ENCODE measurements at places on chromosomes 4 and X. TPM values are rescaled to one million over a fixed set of nuclear protein-coding genes. Genes with fewer than 3 reads are reported as not detected.

GRCh38 chr4:152880263-152880662 is 55.9 kb upstream of the FHDC1 start:
- DNase-seq = no peak

DNA sequence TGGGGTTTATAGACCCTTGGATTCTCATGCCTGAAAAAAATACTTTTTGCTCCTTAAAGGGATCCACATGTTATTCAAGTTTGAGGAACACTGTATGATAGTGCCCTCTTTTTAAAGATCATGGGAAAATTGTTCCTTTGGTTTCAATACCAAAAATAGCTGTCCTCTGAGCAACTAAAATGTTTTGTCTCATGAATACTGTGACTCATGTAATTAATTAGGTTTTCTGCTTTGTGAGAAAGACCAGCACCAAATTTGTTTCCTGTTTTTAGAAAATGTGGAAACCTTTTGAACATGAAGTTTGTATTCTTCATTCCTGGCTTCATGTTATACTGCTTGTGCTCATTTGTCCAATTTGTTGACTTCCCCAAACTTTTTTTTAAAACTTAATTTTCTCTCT is 127.6 kb upstream of the SH3RF1 start:
- no peak for DNase-seq

- peak; percentile 29 for DNase-seq
Measured at GRCh38 chrX:44343412-44344141, at the start of gene EFHC2. TSS of gene EFHC2 (minus strand) at chrX:44343672. CDS start at chrX:44343588, 84 bp downstream.

GRCh38 chrX:28979877-28980276 is 392.6 kb downstream of the IL1RAPL1 start:
- no peak for DNase-seq

DNA sequence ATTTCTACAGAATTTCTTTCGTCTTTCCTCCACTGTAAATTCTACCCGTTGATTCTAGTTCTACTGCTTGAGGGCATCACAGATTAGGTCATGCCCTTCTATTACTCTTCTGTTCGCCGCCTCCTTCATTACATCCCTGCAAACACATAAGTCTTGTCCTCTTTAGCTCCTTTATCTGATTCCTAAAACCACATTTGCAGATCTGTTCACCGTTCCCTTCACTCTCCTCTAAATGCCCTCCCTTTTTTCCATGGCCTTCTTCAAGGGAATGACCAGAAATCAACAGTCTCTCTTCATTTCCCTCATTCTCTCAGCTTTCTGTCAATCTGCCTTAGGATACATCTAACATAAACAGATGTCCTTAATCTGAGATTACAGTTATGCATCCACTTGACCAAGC is 43.1 kb downstream of the BTC start:
- DNase-seq = no peak

- DNase-seq = no peak
Measured at GRCh38 chrX:40166582-40166981, 68.8 kb upstream of the BCOR start.

GRCh38 chr4:7499661-7500060 is 64.9 kb upstream of the PSAPL1 start:
- DNase-seq = no peak

- DNase-seq = peak; percentile 15
Measured at GRCh38 chrX:103215425-103215991, 600 bp downstream of the BEX4 start.

DNA sequence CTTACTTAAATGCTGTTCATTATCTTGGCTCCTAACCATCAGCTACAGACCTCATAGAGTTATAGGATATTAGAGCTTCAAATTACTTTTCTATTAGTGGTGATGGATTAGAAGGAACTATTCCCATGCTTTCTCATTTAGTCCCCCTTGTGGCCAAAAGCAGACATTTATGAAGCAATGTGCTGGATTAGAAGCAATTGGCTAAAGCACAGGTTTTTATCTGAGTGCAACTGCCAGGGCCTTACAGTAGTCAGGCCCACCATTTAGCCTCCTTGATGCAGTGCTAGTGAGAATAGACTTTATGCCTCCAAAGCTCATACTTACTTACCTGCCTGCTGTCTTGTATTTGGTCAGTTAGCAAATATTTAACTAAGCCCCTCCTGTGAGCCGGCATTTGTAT is 93.0 kb downstream of the TSPAN7 start:
- no peak for DNase-seq

DNA sequence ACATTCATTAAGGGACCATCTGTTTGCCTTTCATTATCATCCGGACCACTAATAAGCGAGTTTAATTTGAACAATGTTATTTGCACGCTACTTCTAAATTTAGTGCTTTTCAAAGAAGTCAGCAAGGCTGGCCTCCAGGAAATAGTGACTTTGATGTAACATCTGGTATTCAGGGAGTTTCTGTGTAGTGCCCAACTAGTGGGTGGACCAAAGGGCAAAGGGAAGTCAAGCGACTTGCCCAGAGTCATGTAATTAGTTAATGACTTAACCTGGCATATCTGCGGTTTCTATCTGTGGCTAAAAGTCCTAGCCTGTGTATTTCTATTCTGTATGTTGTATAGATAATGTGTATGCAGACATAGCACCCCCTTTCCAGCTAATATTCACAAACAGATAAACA is 56.3 kb upstream of the LCORL start:
- DNase-seq = no peak

DNA sequence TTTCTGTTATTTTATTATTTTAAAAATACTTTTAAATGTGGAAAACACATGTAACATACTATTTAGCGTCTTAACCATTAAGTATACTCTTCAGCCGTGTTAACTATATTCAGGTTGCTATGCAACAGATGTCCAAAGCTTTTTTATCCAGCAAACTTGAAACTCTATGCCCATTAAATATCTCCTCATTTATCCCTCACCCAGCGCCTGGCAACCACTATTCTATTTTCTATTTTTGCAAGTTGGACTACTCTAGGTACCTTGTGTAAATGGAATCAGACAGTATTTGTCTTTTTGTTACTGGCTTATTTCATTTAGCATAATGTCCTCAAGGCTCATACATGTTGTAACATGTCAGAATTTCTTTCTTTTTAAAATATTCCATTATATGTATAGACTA is 174.6 kb downstream of the PCDH10 start:
- no peak for DNase-seq

DNA sequence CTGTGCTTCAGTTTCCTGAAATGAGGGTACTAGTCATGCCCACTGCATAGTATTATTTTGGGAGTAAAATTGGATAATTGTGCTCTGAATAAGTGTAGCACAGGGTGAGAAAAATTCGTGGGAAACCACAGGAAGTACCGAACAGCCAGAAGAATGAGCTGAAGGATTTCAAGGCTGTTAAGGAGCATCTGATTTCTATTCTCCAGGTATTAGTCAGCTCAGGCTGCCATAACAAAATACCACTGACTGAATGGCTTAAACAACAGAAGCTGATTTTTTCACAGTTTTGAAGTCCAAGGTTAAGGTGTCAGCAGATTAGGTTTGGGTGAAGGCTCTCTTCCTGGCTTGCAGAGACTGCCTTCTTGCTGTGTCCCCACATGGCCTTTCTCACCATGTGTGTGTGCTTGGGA is 41.9 kb downstream of the WWC2 start:
- no peak for DNase-seq

DNA sequence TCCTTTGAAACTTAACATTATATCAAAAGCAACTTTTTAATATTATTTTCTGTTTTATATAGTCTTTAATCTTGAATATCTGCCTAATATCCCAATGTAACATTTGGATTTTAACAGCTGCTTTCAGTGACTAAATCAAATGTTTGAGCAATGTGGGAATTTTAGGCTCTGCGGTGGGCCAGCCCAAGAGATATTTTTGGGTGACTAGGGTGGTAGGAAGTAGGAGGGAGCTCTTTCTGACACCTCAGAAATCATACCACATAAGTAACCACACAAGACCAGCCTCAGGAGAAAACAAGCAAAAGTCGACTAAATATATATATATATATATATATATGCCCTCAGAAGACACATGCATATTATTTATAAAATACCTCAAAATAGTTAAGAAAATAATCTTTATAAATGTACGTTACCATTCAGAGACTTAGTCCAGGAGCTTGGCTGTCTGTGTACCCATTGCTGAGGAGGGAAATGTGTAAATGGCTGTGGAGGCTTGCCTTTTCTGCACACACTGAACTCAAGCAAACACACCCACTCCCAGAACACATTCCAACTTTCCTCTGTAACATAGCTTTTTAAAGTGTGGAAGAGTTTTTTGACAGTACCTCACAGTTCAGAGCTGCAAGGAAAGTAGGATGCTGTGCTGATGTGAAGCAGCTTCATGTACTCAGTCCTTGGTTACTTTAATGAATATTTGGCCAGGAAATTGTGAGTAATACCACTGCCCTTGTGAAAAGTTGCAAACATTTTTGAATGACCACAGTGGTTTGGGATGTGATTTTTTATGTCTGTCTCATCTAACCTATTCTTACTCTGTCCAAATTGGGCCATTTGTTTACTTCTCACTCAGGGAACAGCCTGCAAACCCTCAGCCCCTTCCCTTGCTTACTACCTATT is at the start of gene RTL3:
Gene RTL3 (minus strand): TSS at position 484 of the 900 bp plus-strand sequence. CDS start 908 bp downstream, outside the sequence.
- no peak for DNase-seq

GRCh38 chrX:13985697-13986435 is 43.8 kb downstream of the GEMIN8 start:
- DNase-seq = no peak

DNA sequence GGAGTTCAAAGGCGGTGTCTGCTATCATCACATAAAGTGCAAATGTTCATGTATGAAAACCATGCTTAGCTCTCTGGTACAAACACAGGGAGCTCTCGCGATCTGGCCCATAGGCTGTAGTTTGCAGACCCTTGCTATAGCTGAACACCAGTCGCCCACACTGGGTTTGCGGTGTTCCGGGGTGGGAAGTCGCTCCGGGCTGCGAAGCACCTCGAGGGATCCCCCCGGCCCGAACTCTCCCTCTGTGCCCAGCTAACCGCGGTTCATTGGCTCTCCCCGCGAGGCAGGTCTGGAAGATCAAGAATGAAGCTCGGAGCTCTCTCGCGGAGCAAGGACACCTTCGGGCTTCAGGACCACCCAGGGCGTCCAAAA is 341 bp upstream of the PRPS2 start:
- DNase-seq = no peak

- DNase-seq = no peak
Measured at GRCh38 chr4:189071241-189071640, 869.4 kb upstream of the FRG1 start.

GRCh38 chr4:159137176-159137575 is 34.3 kb downstream of the RAPGEF2 start:
- no peak for DNase-seq

GRCh38 chr4:120673696-120674095 is 248.8 kb downstream of the PRDM5 start:
- DNase-seq = no peak

DNA sequence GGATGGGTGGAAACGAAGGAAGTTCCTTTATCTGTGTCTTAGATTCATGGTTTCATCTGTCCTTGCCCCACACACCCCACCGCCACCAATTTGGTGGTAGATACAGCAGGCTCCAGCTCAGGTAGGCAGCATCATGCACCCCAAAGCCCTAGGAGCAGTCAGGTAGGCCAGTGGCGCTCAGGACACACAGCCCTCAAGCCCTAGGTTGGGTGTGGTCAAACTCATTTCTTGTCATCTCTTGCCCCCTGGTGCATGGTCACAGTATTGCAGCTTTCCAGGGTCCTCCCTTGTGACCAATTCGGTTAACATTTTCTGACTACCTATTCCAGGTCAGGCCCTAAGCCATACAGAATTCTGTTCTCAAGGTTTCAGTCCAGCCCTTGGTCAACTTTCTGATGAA is 14.5 kb upstream of the PRRG3 start:
- no peak for DNase-seq

DNA sequence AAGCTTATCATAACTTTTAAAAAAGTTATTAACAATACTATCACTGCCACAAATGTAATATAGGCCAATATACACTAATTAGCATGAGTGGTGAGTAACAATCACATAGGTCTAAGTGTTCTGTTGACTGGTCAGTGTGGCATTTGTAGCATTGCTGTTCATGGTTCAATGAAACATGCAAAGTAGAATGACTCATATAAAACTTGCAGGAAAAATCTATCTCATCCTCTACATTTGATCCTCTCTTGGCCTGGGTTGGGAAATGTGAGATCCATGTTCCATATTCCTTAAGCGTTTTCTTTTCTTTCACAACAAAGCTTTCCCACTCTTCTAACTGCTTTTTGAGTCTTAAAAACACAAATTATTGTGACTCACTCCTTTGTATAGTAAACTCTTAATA is 1418.7 kb downstream of the FSTL5 start:
- no peak for DNase-seq

DNA sequence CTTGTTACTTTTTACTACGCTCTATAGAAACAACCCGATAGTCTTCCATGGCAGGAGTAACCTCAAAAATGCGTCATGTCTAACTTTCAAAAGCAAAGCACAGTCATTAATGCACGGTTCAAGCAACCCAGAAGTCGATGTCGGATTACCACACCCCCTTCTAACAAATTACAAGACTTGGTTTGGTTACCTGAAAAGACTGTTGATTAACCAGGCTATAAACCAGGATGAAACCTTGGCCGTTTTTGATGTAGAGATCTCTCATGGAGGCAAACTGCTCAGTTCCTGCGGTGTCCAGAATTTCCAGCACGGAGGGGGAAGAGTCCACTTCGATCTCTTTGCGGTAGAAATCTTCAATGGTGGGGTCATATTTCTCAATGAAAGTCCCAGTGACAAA is 2.4 kb downstream of the RAP2C start:
- no peak for DNase-seq

- no peak for DNase-seq
Measured at GRCh38 chrX:46180258-46180687, 364.9 kb downstream of the ZNF674 start.

DNA sequence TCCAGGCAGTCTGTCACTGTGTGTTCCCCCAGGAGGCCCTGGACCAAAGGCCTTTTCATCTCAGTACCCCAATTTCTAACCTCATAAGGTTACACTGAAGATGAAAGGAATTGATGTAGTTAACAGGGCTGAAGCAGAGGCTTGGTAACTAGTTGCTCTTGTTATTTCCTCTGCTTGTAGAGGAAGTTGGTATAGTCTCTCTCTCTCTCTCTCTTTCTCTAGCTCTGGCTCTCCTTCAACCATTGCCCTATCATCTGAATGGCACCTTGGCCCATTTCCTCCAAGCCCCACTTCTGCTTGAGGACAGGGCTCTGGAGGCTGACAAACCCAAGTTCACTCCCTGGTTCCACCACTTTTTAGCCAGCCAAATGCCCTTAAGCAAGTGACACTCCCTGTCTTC is 96.1 kb downstream of the MAMLD1 start:
- DNase-seq = no peak

The CDS1 gene
- 1.3 TPM for total RNA-seq

The CCDC149 gene
- 9.0 TPM for total RNA-seq

The GBA3 gene
- not detected for total RNA-seq

The AKAP17A gene
- total RNA-seq = 15.8 TPM

The CPEB2 gene
- total RNA-seq = 23.3 TPM

The TMPRSS11F gene
- total RNA-seq = not detected

The PAK3 gene
- total RNA-seq = 0.27 TPM

The SLC34A2 gene
- total RNA-seq = not detected

The RBMX gene
- 77.2 TPM for total RNA-seq

The CT45A10 gene
- not detected for total RNA-seq

The WWC2 gene
- 42.3 TPM for total RNA-seq

The DCX gene
- 0.05 TPM for total RNA-seq

Measured in left ventricle myocardium inferior (tissue), 1 donor.